Prostate gland (tissue), 2 donors: ENCODE measurements at places on chromosomes 4 and X. TPM values are rescaled to one million over a fixed set of nuclear protein-coding genes. Genes with fewer than 3 reads are reported as not detected.
A peak's percentile ranks its signal among the peaks of the same experiment; 100 is the strongest.

GRCh38 chr4:47462799-47463234 is 685 bp downstream of the COMMD8 start:
- no peak for DNase-seq

ODAPH gene
- total RNA-seq = not detected

F8A3 gene
- total RNA-seq = 23.1 TPM

KIAA1210 gene
- total RNA-seq = 0.68 TPM

DSPP gene
- not detected for total RNA-seq

CPEB2 gene
- 47.3 TPM for total RNA-seq

DNA sequence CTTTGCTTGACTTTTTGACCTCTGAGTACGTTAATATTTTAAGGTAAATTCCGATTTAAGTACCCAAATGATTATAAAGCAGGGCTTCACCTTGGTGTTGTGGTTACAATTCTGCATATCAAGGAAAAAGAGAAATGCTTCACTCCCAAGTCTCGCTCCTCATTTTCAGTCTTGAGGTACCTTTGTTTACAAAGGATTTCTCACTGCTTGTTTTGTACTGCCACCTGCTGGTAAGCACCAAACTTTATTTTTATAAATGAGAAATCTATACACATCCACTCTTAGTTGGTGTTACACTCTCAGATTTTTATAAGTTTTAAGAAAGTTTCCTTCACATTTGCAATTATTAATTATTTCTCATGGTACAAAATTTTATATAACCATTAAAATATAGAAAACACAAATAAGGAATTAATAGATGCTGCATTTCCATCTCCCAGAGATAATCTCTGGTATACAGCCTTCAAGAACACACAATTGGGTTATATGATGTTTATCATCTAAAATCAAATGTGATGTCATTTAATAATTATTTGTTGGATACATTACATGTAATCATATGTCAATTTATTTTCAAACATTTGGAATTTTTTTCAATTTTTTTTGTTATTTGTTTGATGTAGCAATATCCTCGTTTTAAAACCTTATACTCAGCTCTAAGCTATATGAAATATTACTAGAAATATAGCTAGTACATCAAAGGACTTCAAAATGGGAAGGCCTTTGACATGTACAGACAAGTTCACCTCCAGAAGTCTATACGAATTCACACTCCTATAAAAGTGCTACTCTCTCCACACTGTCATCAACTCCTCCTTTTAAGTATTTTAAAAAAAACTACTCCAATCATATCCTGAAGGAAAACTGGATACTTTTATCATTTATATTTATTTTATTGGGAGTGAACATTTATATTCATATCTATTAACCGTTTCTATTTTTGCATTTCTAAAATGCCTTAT is 179.9 kb downstream of the KCNIP4 start:
- peak; percentile 11 for DNase-seq

GRCh38 chrX:65017451-65017850 is 41.2 kb upstream of the ZC4H2 start:
- no peak for DNase-seq

ABCG2 gene
- total RNA-seq = 12.3 TPM

DNA sequence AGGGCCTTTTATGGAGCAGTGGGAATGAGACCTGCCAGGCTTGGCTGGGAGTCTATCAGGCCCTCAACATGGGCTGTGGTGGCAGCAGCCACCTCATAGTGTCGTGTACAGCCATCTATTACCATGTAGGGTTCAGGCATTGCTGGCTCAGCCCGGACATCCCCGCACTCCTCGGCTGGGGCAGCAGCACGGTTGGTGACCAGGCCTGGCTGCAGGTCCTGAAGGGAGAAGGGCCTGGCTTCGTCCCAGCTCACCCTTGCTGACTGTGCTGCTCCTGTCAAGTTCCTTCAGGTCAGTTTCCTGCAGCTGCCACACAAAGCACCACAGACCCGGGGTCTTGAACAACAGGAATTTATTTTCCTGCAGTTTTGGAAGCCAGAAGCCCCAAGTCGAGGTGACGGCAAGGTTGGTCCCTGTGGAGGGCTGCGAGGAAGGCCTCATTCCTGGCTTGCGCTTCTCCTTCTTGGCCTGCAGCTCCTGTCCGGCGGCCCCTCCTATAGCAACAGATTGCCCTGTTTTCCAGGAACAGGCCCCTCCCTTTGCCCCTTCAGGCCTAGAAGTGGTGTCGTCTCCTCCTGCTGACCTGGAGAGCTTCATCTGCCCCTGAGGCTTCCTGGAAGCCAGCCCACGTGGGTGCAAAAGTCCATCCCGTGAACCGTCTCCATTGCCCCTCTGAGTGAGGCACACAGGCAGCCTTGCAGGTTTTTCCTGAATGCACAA is 25.2 kb upstream of the SORCS2 start:
- DNase-seq = no peak

MAGEB17 gene
- 1.1 TPM for total RNA-seq

- no peak for DNase-seq
These were observed 26.7 kb upstream of the TMPRSS11D start for GRCh38 chr4:67910585-67910905.

WDR44 gene
- 22.6 TPM for total RNA-seq

- DNase-seq = no peak
These were observed 105.9 kb downstream of the LARP1B start for GRCh38 chr4:128166982-128167381.

GRCh38 chr4:174595141-174595929 is 73.0 kb upstream of the HPGD start:
- DNase-seq = no peak
